ENCODE measurements at places on chromosomes 1 and 21.

- DNase-seq, result peak; percentile 28
Observed at GRCh38 chr1:2452201-2452931, 23.7 kb upstream of the PLCH2 start.

- DNase-seq, result no peak
Observed at GRCh38 chr1:228283476-228284147, 75.8 kb downstream of the OBSCN start.

- DNase-seq, result no peak
Observed at GRCh38 chr1:52558941-52559340, 6.0 kb upstream of the TUT4 start.

- peak; percentile 17 for DNase-seq
Observed at GRCh38 chr1:65083263-65083896, 64.6 kb upstream of the AK4 start.

DNA sequence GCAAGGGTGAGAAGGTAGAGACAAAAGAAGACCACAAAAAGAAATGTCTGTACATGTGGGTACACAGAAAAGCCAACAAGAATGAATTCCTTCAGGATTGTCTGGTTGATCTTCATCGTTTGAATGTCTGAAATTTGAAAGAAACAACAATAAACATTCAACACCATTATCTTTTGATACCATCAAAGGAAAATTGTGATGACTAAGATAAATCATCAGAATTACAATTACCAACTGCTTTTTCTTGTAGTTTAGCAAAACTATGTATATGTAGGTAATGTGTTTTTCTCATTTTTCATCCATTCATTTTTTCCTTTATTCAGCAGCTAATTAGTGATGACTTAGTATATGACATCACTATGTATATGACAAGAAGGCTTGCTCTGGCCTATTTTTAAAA lies at the start of gene OR10X1:
OR10X1 (minus strand) TSS at position 167 of the 400 bp plus-strand sequence; CDS start at position 167, 0 bp downstream.
- DNase-seq, result no peak

DNA sequence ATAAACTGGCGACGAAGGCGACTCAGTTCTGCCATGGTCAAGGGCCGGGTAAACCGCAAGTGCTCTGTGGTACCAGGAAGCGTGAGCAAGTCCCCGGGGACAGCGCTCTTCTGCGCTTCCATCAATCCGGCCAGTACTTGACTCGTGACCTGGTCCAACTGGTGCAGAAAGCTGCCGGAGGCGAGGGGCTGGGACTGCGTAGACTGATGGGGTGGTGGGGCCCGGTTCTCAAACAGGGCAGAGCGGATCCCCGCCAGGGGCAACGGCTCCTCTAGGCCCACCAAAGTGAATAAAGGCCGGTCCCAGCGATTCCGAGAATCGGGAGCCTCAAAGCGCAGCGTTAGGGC lies 852 bp downstream of the KTI12 start:
- peak; percentile 22 for DNase-seq

DNA sequence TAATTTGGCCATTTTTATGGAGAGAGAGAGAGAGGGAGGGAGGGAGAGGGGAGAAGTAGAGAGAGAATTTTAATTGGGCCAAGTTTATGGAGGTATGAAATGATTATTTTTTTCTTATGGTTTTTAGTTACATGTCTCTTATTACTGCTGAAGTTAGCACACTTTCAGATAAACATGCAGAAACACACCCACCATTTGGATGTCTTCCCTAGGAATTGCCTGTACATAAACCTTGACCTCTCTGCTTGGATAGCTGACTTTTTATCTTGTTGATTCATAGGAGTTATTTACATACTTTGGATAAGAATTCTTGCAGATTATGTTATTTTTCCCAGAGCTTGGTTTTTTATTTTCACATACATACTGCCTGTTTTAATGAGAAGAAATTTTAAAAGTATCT lies 310.2 kb upstream of the ADAMTS5 start:
- DNase-seq, result peak; percentile 56

- no peak for DNase-seq
Observed at GRCh38 chr1:6263716-6264115, 2.8 kb upstream of the GPR153 start.

GRCh38 chr1:205017766-205018165 lies 25.2 kb upstream of the CNTN2 start:
- DNase-seq, result no peak

DNA sequence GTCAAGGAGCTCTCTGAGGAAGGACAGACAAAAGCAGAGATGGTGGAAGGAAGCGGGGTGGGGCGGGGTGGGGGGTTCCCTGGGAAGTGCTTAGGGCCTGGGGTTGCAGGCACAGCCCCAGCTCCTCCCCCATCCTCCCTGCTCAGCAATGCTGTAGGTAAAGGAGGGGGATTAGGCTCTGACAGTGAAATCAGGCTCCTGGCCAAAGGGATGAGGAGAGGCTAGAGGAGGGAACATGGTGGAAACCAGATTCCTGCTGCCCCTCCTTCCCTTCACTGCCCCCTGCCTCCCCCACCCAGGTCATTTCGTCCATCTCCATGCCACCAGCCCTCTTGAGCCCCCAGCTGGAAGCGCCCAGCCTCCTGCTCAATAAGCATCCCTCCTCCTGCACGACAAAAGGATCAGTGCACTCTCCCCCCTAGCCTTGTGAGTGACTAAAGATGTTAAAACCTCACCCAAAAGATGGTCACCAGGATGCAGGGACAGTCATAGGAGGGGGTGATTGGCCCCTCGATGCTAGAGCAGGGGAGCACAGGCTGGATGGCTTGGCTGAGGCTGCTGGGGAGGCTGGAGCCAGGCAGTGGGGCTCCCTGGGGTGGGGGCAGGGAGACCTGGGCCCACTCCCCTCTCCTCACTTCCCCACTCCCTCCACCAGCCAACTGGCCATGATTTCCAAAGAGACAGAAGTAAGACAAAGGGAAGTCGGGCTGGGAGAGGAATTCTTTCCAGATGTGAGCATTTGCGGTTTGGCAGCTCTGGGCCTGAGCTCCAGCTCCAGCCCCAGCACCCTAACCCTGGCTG lies 2.2 kb upstream of the CRABP2 start:
- DNase-seq, result peak; percentile 87

- peak; percentile 14 for DNase-seq
Observed at GRCh38 chr1:216723274-216723780, at the start of gene ESRRG. TSS of gene ESRRG (minus strand) at chr1:216723429. CDS start at chr1:216723299, 130 bp downstream.

DNA sequence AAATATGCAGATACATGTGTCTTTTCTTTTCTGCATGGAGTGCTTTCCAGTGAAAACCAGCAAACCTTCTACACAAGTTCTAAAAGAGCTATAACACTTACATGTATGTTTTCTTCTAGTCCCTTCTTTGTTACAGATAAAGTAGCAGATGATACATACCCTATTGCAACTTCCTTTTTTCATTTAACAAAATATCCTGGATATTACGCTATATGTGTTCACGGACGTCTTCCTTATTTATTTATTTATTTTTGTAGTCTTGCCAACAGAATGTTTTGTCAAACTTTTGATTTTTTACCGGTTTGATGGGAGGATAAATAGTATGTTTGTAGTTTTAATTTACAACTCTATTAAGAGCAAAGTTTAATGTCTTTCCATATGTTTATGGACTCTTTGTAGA lies 5.2 kb upstream of the GALNT2 start:
- no peak for DNase-seq

- DNase-seq, result no peak
Observed at GRCh38 chr1:44743211-44743610, 3.6 kb downstream of the KIF2C start.

GRCh38 chr1:65151641-65152040 lies 3.6 kb downstream of the AK4 start:
- no peak for DNase-seq

DNA sequence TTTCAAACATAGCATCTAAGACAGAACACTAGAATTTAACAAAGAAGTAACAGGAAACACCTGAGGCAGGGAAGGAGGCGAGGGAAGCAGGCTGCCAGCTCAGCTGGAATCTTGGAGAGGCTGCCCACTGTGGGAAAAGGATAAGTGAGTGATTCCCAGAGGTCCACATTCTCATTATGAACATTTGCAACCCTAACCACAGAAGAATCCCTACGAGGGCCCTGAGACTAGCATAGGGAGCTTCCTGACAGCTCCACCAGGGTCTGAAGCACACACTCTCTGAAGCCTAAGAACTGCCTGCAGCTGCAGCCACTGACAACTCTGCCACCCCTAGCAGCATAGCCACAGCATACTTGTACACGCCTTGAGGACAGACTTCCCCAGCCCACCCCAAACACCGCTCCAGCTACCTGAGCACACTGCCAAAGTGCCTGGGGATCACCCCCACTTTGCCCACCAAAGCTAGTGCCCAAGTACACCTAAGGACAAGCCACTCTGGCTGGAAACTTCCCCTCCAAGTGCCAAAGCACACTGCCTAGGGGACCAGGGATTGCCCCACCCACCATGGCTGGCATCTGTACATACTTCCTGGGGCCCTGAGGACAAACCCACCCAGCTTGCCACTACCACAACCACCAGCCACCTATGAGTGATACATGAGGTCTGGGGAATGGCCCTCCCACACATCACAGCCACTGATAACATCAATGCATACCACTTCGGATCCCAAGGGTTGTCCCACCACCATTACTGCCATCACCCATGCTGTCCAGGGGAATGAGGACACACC lies 76.6 kb upstream of the GUCA2A start:
- DNase-seq, result peak; percentile 21

DNA sequence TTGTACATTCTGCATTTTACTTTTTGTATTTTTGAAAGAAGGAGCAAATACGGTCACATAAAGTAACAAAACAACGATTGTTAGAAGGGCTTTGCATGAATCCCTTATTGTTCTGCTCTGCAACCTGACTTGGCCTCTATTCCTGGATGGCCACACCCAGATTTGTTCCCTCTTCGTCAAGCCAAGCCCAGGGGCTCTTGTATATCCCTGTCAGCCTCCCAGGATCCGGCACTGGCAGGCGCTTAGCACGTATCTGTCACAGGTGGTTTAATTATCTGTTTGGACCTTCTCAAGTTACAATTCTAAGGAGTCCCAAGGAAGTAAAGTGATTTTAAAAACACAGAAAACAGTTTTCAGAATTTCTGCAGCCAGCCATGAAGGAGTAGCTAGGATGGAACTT lies 28.0 kb downstream of the CRYAA start:
- DNase-seq, result no peak

DNA sequence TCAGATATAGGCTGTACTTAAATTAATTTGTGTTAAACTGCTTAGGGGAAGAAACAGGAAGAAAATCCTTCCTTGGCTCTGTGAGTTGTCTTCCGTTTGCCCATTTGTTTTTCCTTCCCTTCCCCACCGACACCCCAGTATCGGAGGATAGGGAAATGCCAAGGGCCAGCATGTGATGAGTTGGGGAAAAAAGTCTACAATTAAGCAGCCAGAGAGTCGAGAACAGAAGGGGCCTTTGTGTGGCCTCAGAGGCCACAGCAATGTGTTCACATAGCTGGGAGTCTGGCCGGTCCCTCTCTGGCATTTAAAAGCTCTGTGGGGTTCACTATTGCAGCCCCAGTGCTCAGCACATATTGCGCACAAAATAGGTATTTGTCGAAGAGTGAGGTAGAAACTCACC lies 489.3 kb downstream of the MATN1 start:
- DNase-seq, result no peak

DNA sequence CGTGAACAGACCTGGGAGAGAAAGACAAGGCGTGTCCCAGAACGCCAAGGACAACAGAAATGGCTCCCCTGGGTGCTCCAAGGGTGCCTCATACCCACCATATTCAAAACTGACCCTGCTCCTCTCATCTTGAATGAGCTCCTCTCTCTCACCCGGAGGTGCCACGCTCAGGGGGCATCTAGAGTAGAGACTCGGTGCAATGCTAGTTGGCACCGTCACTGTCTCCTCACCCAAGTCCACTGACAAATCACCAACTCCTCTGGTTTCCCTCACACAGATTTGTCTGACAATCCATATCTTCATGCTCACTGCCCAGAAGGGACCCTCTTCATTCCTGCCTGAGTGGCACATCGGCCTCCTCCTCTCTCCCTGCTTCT lies 5.0 kb downstream of the TMEM125 start:
- no peak for DNase-seq

GRCh38 chr21:44024257-44024656 lies 12.1 kb downstream of the TRAPPC10 start:
- no peak for DNase-seq
